ENCODE measurements at places on chromosomes 3 and 15.

GRCh38 chr15:67109141-67110034, 44.0 kb downstream of the SMAD3 start:
- no peak for DNase-seq

- DNase-seq, result no peak
These were observed 24.8 kb upstream of the IQCF2 start for GRCh38 chr3:51836606-51837005.

GRCh38 chr3:98722389-98722788, 40.8 kb upstream of the ST3GAL6 start:
- DNase-seq, result no peak

GRCh38 chr3:168139947-168140346, 44.2 kb upstream of the GOLIM4 start:
- no peak for DNase-seq

DNA sequence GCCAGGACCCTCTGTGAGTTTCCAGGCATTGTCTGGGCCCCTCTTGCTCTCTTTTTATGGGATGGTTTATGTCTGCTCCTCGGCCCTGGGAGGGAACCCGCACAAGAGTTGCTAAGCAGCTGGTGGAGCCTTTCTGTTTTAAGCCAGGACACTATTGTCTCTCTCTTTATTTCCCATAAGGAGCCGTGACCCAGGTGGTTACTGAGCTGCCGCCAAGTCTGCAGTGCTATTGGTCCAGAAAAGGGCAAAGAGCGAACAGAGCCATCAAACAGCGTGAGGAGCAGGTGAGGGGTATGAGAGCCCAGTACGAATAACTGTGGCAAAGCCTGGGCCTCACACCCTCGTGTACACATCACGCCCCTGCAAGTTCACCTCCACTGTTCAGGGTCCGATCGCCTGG, 280.2 kb downstream of the SHQ1 start:
- no peak for DNase-seq

- no peak for DNase-seq
These were observed 184.0 kb upstream of the CNTN6 start for GRCh38 chr3:908839-909238.

- DNase-seq, result no peak
These were observed 107.9 kb upstream of the FAM174B start for GRCh38 chr15:92763459-92763858.

Measured in activated CD4-positive, alpha-beta T cell treated with anti-CD3 and anti-CD28 coated beads, Interleukin-2, amount 50 U/mL, for 1 hour (primary cell).